ENCODE measurements at places on chromosomes 7 and 10.

DNA sequence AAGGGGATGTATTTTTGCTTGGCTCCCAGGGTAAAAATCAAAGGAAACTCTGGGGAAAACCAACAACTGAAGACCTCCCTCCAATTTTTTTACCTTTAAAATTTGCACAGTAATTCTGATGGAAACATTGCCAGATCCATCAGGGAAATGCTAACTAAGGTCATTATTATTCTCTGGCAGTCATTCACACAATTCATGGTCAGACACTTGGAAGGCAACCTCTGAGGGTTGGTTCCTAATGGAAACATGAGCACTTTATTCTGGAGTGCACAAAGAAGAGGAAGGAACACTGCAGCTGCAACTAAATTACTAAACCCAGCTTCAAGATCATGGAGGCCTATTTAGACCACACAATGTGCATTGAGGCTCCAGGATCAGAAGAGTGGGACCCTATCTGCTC is 34.2 kb downstream of the SRI start:
- DNase-seq, result no peak

GRCh38 chr10:100046021-100046486 is 35.6 kb downstream of the CPN1 start:
- DNase-seq, result peak; percentile 69

DNA sequence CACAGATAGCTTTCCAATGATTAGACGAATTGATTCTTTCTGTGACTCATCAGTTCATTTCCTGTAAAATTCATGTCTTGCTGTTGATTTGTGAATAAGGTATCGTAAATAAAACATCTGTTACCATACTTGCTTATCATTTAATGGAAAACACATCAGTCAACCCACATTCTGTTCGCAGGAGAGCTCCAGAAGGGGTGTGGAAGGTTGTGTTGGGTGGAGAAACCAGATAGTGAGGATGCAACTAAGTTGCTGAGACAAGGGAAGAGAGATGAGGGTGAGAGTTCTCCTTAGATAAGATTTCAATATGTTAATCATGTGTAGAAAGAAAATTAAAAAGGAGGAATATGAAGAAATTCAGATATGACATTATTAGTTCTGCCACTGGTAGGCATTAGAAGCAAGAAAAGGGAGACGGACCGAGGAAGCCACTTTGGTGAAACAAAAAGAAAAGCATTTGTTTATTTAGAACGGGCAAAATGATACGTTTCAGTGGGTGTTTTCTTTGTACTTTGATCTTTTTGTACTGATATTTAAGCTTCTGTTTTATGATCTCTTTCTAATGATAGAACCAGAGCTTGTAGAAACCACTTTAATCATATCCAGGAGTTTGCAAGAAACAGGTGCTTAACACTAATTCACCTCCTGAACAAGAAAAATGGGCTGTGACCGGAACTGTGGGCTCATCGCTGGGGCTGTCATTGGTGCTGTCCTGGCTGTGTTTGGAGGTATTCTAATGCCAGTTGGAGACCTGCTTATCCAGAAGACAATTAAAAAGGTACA is 7.8 kb downstream of the CD36 start:
- no peak for DNase-seq

GRCh38 chr7:47536661-47537611 is 45.0 kb downstream of the TNS3 start:
- no peak for DNase-seq

DNA sequence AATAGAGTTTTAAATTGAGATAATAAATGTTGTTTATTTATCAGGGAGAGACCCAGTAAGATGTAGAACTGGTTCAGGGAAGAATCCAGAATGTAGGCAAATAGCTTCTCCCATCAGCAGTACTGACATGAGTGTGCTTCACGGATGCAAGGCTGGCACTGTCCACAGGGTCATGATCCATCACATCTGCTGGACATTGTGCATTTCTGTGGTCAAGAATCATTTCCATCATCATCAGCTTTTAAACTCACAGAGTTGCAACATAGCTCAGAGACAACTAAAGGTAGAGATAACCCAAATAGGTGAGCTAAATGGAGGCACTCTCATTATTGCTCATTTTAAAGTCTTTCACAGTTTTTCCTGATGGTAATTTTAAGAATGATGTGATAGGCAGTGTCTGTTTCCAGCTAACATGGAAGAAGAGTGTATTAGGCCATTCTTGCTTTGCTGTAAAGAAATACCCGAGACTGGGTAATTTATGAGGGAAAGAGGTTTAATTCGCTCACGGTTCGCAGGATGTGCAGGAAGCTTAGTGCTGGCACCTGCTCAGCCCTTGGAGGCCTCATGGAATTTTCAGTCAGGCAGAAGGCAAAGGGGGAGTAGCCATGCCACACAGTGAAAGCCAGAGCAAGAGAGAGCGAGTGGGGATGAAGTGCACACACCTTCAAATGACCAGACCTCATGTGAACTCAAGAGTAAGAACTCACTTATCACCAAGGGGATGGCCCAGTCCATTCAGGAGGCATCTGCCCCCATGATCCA is 80.8 kb downstream of the INPP5A start:
- DNase-seq, result no peak

- DNase-seq, result no peak
Measured at GRCh38 chr10:123666318-123667236, at the start of gene GPR26. TSS of gene GPR26 (plus strand) at chr10:123666355. CDS start at chr10:123666408, 53 bp downstream.

GRCh38 chr10:125152450-125153368 is 7.7 kb downstream of the CTBP2 start:
- DNase-seq, result no peak

DNA sequence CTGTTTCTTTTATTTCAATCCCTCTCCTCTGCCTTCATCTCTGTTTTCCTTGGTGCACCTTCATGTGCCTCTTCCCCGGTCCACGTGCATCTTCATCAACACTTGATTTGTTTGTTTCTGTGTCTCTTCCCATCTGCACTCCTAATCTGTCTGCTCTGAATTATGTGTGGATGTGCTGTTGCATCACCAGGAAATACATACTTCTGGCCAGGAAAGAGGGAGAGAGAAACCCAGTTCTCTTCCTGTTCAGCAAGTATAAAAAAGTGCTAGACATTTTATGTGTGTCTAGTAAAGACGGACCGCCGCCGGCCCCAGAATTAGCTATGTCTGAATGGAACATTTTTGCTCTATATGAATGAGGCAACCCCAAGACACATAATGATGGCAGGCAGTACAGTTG is 93.8 kb downstream of the CALD1 start:
- DNase-seq, result no peak

DNA sequence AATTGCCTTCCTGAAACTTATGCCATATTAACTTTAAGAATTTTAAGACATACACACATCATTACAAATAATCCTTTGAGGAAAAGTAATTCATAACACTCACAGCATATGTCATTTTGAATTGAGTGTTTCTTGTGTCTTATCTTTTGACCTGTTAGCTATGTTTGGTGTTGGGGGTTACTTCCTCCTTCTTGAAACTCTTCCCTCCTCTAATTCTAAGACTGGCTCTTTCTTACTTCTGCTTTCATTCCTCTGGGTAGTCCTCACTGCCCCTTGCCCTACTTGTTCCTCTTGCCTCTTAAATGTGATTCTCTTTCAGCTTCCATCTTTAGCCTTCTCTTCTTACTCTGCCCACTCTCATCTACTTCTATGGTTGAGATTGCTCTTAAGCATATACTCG is 28.3 kb upstream of the PIP4K2A start:
- DNase-seq, result no peak

DNA sequence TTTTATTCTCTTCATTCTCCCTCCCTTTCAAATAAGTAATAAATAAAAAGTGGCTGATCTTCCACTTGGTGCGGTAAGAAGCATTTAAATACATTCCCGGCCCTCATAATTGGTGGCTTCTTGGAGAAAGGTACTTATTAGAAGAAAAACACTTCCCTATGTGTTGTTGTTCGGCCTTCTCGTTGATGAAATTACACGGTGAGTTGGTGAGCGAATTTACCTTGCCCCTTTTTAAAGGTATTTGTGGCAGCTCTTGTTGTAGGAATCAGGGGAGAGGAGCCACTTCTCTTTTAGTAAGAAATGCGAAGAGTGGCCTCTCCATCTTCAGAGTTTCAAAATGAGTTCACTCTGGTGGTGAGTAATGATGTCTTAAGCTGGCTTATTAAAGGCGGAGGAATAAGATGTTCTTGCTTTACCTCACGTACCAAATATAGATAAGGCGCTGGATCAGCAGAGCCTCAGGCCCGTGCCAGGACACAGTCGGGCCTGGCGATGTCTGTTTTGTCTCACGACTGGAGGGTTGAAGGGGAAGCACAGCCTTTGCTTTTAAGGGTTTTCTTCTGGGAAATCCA is 135.9 kb downstream of the CUX1 start:
- DNase-seq, result no peak

GRCh38 chr7:4755045-4755444 is 20.4 kb upstream of the AP5Z1 start:
- no peak for DNase-seq

DNA sequence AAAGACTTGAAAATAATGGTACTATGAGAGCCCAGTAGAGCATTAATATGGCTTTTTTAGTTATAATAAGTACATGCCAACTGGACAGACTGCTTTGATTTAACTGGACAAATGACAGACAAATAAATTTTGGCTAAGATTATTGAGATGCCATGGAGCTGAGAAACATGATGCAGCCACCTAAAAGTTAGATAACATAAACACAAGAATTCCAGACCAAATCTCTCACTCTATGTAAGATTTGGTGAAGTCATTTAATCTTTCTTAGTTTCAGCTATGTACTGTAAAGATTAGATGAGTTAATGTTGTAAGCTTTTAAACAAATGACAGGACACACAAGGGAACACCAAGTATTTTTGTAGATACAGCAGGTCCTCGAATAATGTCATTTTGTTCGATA is 118.2 kb downstream of the CACNA2D1 start:
- DNase-seq, result no peak

GRCh38 chr10:68987611-68988010 is 992 bp upstream of the KIFBP start:
- no peak for DNase-seq

DNA sequence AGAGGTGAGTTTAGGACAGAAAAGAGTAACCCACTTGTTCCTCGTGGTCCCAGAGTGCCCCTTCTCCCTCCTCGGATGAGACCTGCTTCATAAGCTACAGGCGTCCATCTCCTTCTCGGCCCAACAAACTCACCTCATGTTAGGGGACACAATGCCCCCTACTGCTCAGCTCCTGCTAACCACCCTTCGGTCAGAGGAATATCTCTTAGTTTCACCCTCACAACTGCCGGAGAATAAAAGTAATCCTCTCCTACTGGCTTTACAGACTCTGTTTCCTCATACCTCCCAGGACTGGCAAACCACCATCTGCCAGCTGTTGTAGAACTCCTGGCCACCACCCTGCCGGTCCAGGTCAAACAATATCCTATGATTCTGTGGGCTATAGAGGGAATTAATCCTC is 3.2 kb downstream of the AKR1B15 start:
- no peak for DNase-seq

- no peak for DNase-seq
Measured at GRCh38 chr7:107494884-107495283, 25.0 kb downstream of the GPR22 start.

DNA sequence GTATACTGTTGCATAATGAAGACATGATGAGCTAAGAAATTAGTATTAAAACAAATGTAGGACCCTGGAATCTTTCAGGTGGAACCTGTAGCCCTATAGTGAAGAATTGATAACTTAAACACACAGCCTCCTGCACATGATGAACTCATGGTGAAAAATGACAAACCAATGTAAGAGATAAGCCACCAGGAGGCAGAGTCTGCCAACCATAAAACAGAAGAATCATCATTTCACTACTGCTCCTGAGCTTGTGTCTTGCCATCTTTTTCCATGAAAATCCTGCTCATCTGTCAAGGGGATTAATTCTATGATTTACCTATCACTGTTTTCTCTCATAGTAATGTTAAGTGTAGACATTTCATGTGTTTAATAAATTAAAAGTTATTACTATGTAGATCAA is 363.9 kb downstream of the MALRD1 start:
- DNase-seq, result no peak

GRCh38 chr10:31642281-31642680 is 286.4 kb downstream of the ARHGAP12 start:
- DNase-seq, result no peak

DNA sequence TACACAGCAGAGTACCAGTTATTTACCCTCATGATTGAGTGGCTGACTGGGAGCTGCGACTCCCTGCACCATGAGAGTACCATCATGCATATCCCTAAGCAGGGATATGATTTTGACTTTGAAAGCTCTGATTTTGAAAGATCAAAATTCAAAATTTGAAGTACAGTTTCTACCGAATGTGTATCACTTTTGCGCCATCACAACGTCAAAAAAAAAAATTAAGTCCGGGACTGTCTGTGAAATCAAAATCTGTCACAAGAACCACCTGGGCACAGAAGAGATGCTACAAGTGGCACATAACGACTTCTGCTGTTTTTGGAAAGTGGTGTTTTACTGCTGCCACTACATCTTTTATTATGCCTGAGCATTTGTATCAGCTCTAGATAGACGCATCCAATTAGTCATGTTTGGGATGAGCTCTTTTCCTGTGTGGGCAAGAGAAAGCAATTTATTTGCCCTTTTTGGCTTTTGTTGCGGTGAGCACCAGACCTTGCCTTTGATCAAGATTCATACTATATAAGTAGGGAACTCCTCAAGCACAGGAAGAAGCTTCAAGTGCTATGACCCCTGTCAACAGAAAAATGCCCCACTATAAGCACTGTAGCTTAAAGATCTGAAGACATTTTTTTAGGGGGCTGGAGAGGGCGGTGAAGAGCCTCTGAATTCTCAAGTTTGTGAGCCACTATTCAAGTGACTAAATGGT is 10.7 kb downstream of the MTPN start:
- DNase-seq, result no peak

- no peak for DNase-seq
Measured at GRCh38 chr7:69517985-69518704, 80.1 kb upstream of the AUTS2 start.

DNA sequence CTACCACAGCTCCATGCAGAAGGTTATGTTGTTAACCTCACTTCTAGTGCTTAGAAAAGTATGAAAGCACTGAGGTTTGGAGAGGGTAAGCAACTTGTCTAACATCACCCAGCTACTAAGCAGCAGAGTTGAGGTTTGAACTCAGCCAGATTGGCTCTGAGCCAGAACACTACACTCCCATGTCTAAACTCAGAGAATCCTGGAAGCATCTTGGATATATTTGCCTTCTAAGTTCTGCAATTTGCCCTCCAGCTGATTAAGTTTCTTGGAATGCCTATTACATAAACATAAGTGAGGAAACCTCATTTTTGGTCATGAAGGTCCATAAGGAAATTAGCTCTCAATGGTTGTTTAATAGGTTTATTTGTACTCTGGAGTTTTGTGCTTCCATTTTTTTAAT is 78.1 kb upstream of the PHYHIPL start:
- no peak for DNase-seq

DNA sequence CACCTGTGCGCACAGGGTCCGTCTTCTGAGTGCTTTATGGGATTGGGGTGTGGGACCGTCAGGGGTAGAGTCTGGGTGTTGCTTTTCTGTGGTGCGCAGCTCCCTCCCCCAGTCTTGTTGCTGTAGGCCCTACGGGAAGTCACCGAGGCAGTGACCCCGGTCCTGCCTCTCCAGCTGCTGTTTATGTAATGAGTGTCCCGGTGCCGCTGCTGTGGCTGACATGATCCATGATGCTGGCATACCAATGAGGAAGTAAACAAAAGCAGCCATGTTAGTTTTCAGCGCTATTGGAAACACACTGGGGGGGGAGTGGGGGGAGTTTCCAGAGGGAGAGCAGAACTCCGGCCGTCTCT is 1.1 kb downstream of the TRIM8 start:
- no peak for DNase-seq

GRCh38 chr10:4450981-4451908 is 374.8 kb upstream of the AKR1E2 start:
- no peak for DNase-seq

GRCh38 chr7:159006610-159007130 is 138.0 kb downstream of the VIPR2 start:
- DNase-seq, result no peak

- no peak for DNase-seq
Measured at GRCh38 chr7:151291206-151291605, 42.7 kb upstream of the SMARCD3 start.
